Heart left ventricle (tissue), 16 donors: ENCODE measurements at places on chromosomes 7 and 10. TPM values are rescaled to one million over a fixed set of nuclear protein-coding genes. Genes with fewer than 3 reads are reported as not detected.

WDFY4 gene
- 19.8 TPM for total RNA-seq

UROS gene
- 50.5 TPM for total RNA-seq

PIP4K2A gene
- total RNA-seq = 35.6 TPM

DNA sequence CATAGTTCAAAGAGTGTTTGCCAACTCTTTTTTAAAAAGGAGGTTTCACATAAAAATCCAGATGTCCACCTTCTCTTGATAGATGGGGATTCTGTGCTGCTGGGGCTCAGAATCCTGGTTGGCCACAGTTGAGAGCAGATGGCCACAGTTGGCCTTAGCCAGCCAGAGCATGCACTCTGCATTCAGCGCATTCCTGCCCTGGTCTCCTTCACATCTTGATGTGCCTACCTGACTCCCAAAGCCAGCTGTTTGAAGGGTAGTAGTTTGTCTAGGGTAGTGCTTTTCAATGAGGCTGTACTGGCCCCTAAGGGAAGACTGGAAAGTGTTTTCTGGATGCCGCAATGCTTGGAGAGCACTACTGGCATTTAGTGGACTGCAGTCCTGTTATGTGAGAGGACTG, 208.1 kb upstream of the HDAC9 start:
- no peaks in the 10 kb centered on the region for H3K36me3 ChIP-seq
- no peak overlapping the region for H3K27ac ChIP-seq
- no peaks in the 10 kb centered on the region for H3K27me3 ChIP-seq

DNA sequence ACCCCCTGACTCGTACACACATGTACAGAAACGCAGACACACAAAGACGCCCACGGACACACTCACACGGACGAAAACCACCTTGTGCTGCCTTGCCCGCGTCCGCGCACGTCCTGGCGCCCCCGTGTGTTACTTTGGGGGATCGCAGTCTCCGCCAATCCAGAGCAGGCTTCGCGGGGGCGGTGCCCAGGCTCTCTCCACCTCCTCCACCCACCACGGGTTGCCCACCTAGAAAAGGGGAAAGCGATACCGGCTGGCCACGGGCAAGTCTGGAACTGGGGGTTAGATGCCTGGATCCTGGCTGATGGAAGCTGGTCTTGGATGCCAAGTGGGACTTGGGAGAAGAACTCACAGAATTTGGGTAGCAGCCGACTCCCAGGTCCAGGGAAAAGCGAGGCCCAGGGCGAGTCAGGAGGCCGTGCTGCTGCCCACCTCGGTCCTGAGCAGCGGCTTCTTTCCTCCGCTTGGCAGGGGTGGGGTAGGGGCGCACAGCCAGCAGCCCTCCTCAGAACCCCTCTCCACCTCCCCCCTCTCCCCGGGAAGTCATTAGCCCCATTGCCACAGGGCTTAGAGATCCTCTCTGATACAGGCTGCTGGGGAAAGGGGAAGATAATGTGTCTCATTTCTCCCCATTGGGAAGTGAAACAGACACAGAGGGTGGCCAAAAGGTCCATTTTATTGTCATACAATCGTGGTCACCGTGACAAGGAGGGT, 4.6 kb upstream of the VGF start:
- no peak overlapping the region for H3K4me3 ChIP-seq
- H3K4me1 ChIP-seq = no peaks in the 10 kb centered on the region

GRCh38 chr10:48470115-48470892, 134.6 kb downstream of the ARHGAP22 start:
- peaks cover 11% of the 10 kb centered on the region for H3K4me1 ChIP-seq
- no peak overlapping the region for H3K27ac ChIP-seq
- H3K27me3 ChIP-seq = no peaks in the 10 kb centered on the region
- no peak for DNase-seq

GRCh38 chr7:130960208-130960988, 226.4 kb upstream of the KLF14 start:
- DNase-seq = no peak
- H3K36me3 ChIP-seq = peaks cover 38% of the 10 kb centered on the region
- no peaks in the 10 kb centered on the region for H3K27me3 ChIP-seq
- H3K4me1 ChIP-seq = peaks cover 4% of the 10 kb centered on the region
- no peak overlapping the region for H3K4me3 ChIP-seq
- H3K27ac ChIP-seq = peak overlapping the region; percentile 58

DNA sequence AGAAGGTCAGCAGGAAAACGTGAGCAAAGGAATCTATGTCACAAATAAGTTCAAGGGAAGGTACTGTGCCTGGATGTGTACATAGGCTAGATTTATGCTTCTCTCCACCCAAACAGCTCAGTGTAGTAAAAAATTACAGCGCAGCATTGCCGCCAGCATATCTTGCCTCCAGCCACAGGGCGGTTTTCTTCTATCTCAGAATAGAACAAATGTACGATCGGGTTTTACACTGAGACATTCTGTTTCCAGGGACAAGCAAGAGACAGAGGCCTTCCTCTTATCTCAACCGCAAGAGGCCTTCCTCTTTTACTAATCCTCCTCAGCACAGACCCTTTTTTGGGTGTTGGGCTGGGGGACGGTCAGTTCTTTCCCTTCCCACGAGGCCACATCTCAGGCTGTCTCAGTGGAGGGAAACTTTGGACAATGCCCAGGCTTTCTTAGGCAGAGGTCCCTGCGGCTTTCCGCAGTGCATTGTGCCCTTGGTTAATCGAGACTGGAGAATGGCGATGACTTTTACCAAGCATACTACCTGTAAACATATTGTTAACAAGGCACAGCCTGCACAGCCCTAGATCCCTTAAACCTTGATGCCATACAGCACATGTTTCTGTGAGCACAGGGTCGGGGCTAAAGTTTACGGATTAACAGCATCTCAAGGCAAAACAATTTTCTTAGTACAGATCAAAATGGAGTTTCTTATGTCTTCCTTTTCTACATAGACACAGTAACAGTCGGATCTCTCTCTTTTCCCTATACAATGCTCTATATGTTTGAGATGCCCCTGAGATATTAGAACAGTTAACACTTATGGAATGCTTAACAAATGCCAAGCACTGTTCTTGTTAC, 11.6 kb upstream of the ABHD11 start:
- no peak for DNase-seq
- no peaks in the 10 kb centered on the region for H3K27me3 ChIP-seq
- H3K4me3 ChIP-seq = no peak overlapping the region
- no peak overlapping the region for H3K27ac ChIP-seq
- no peaks in the 10 kb centered on the region for H3K36me3 ChIP-seq

DNA sequence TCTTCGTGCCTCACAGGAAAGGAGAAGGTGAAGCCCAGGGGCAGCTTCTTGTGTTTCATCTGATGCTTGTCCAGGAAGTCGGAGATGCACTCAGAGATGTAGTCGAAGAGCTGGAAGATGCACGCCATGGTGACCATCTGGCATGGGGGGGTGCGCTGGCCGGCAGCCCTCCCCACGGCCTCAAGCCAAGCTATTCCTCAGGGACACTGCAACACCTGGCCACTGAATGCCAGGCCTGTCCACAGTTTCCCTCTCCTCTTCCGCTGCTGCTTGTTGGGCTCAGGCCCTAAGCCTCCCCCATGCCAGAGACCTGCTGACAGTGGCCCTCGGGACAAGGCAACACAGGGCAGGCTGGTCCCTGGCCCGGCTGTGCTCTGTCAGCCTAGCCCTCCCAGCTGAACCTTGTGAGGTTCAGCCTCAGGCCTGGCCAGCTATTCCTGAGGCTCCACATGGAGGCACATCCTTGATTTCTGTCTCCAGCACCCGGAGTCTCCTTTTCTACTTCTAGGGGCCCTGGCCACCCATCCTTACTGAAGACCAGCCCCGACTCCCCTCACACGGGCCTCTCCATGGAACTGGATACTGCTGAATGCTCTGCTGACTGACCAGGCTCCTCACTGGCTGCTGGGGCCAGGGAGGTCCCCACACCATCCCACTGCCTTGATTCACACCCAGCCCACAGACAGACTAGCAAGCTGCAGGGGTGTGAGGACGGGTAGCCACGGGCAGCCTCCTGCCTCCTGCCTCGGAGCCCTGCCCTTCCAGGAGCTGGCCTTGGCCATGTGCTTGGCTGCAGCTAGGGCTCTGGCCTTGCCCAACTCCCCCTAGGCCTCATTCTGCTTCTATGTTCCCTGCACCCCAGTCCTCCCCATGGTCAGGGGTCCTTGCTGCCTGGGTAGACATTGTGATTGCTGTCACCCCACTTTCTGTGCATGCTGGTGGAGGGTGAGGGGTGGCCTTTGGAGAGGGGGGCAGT, 10.1 kb upstream of the MYL7 start:
- no peaks in the 10 kb centered on the region for H3K36me3 ChIP-seq
- no peaks in the 10 kb centered on the region for H3K27me3 ChIP-seq
- peaks cover 6% of the 10 kb centered on the region for H3K4me1 ChIP-seq
- no peak overlapping the region for H3K4me3 ChIP-seq
- no peak overlapping the region for H3K27ac ChIP-seq
- no peak for DNase-seq

DNA sequence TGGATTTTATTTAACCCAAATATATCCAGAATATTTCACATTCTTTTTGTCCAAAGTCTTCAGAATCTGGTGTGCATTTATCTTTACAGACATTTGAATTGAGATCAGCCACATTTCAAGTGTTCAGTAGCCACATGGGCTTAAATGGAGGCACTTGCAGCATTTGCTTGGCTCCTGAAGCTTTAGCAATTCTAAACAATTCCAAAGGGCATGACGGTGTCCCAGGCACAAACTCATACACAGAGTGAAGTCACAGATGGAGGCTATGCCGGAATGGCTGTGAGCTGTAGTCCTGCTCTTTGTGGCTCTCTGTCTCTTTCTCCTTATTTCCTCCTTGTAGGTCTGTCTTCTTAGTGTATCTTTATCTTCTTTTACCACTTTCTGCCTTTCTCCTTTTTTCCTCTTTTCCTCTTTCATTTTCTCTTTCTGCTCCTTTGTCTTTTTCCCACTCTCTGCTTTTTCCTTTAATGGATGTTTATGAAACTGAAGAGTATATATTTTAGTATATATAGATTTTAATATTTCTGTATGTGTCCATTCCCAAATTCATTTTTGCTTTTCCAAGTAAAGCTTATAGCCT, 7.7 kb downstream of the AGBL3 start:
- DNase-seq = no peak
- H3K4me1 ChIP-seq = peaks cover 15% of the 10 kb centered on the region
- H3K4me3 ChIP-seq = no peak overlapping the region
- H3K27me3 ChIP-seq = no peaks in the 10 kb centered on the region
- peaks cover 19% of the 10 kb centered on the region for H3K36me3 ChIP-seq
- H3K27ac ChIP-seq = no peak overlapping the region

DNA sequence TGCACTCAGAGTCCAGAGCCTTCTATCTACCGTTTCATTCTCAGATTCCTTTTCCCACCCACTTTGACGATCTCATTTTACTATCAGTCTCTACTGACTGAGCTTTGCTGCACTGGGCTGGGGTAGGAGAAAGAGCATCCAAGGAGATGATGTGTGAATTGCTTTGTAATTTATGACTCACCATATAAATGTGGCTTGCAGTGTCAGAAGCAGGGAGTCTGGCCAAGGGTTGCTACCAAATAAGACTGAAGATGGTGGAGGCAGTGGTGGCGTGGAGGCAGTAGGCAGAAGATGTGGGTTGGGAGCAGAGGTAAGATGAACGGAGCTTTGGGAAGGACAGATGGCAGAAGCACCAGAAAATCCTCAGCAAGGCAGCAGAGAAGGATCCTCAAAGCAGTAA, 73.3 kb upstream of the AGK start:
- H3K4me3 ChIP-seq = no peak overlapping the region
- H3K27ac ChIP-seq = no peak overlapping the region
- peak; percentile 56 for DNase-seq
- H3K36me3 ChIP-seq = no peaks in the 10 kb centered on the region
- H3K4me1 ChIP-seq = peaks cover 14% of the 10 kb centered on the region

- H3K4me3 ChIP-seq = no peak overlapping the region
- no peak overlapping the region for H3K27ac ChIP-seq
- no peaks in the 10 kb centered on the region for H3K36me3 ChIP-seq
- H3K4me1 ChIP-seq = no peaks in the 10 kb centered on the region
- H3K27me3 ChIP-seq = peaks cover 34% of the 10 kb centered on the region
These were observed 327.8 kb downstream of the WDR37 start for GRCh38 chr10:1384026-1384425.

- no peak overlapping the region for H3K4me3 ChIP-seq
- no peaks in the 10 kb centered on the region for H3K27me3 ChIP-seq
- no peaks in the 10 kb centered on the region for H3K36me3 ChIP-seq
- H3K27ac ChIP-seq = peak overlapping the region; percentile 70
- peak; percentile 76 for DNase-seq
- H3K4me1 ChIP-seq = peaks cover 26% of the 10 kb centered on the region
These were observed 39.9 kb downstream of the CYTH3 start for GRCh38 chr7:6232534-6232933.

- DNase-seq = no peak
- no peaks in the 10 kb centered on the region for H3K27me3 ChIP-seq
- H3K36me3 ChIP-seq = no peaks in the 10 kb centered on the region
- no peak overlapping the region for H3K4me3 ChIP-seq
- no peak overlapping the region for H3K27ac ChIP-seq
These were observed 63.2 kb downstream of the CCNY start for GRCh38 chr10:35399414-35400009.

DNA sequence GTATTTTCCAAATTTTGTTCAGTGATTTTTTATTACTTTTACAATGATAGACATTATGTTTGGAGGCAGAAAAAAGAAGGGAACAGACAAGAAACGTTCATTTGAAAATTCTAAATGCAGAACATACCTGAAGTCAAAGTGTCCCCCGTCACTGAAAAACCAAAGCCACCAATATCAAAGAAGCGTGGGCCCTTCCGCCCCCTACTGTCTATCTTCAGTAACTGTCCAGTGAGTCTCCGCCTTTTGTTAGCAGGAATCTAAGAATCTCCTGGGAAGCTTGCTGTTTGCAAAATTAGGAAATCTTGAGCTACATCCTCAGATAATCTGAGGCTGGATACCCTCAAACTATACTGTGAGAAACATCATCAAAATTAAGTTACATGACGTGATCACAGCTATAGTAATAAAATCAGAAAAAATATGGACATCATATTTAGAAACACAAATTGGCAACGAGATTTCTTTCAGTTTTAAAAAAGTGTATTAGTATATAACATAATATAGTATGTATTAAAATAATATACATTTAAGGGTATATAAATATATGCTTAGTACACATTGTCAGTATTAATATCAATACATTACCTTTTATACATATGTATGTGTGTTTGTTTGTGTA, 169.3 kb upstream of the AKR1E2 start:
- no peaks in the 10 kb centered on the region for H3K27me3 ChIP-seq
- no peak overlapping the region for H3K27ac ChIP-seq
- H3K36me3 ChIP-seq = no peaks in the 10 kb centered on the region
- DNase-seq = peak; percentile 66
- H3K4me3 ChIP-seq = no peak overlapping the region

DNA sequence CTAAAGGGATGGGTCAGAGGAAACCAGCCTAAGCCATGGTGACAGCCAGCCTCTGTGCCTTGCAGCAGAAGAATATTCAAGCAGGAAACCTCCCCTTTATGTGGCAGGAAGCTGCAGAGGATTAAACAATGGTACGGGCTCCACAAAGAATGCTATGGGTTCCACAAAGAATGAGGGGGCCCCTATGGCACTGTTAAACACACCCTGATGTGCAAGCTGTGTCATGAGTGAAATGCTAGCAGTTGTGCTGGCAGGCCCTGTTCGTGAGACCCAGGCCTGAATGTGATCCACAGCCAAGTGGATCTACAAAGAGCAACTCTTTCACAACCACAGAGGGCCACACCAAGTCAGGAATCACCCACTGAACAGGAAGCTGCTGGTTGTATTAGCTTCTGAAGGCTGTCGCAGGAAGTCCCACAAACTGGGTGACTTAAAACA, 68.9 kb downstream of the MYOF start:
- H3K36me3 ChIP-seq = peaks cover 7% of the 10 kb centered on the region
- H3K27me3 ChIP-seq = no peaks in the 10 kb centered on the region
- H3K27ac ChIP-seq = peak overlapping the region; percentile 26
- no peak for DNase-seq
- H3K4me3 ChIP-seq = no peak overlapping the region

GRCh38 chr10:47330366-47330765, 8.1 kb downstream of the GDF2 start:
- H3K36me3 ChIP-seq = no peaks in the 10 kb centered on the region
- H3K4me3 ChIP-seq = no peak overlapping the region
- no peak overlapping the region for H3K27ac ChIP-seq
- DNase-seq = no peak
- no peaks in the 10 kb centered on the region for H3K4me1 ChIP-seq
